ENCODE measurements at places on chromosomes 3 and 15. TPM values are rescaled to one million over a fixed set of nuclear protein-coding genes. Genes with fewer than 3 reads are reported as not detected.

GRCh38 chr3:188581792-188582191 is 427.8 kb downstream of the LPP start:
- no peak for DNase-seq

DNA sequence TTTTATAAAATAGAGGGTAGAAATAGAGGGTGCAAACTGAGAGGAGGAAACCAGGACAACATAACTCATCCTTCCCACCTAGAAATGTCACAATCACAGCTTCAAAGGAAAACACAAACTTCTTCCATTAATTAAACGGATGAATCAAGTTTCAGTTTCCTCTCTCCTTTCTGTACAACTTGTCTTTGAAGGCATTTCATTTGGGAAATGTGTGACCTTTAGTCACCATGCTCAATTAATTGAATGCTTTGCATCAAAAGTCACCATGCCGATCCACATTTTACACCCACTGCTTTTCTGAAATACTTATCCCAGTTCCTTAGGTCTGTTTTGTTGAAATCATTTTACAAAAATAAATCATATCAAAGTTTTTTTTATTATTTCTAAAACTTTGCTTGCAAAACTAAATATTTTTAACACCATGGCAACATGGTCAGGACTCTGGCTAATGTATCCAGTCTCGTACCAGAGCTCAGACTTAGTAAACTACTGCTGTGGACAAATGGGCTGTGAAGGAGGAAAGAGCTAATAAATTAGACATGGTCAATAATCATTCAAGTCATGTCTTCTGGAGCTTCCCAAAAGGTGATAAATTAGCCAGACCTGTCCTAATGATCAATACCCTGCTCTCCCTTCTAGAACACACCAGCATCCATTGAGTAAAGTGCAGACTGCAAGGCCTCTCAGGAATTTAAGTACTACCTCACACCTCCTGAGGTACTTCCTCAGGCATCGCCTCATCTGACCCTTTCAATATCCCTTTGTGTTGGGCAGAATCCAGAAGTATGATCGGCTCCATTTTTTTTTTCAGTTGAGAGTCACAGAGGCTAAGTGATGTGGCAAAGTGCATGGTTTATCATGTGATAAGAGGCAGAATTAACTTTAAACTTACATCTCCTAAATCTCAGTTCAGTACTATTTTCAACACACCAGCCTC is 161.3 kb downstream of the GREM1 start:
- no peak for DNase-seq

DNA sequence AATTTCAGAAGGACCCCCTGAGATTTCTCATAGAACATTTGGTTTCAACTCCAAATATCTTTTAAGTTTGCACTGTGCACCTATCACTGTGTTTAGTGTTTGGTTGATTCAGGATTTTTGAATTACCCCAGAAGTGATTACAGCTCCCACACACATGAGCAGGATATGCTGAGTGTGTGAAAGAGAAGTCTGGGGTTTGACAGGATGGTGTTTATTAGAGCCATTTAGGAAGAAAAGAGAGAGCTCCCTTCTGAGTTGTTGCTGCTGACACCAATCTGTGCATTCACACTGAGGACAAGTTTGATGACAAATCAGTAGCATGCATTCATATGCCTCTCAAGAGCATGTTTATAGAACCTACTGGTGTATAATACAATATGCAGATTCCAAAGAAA is 118.1 kb downstream of the RPL22L1 start:
- DNase-seq, result no peak

TMEM44 gene
- 30.3 TPM for total RNA-seq

SPESP1 gene
- not detected for total RNA-seq

- DNase-seq, result no peak
Observed at GRCh38 chr3:89405176-89405575, 297.8 kb downstream of the EPHA3 start.

DNA sequence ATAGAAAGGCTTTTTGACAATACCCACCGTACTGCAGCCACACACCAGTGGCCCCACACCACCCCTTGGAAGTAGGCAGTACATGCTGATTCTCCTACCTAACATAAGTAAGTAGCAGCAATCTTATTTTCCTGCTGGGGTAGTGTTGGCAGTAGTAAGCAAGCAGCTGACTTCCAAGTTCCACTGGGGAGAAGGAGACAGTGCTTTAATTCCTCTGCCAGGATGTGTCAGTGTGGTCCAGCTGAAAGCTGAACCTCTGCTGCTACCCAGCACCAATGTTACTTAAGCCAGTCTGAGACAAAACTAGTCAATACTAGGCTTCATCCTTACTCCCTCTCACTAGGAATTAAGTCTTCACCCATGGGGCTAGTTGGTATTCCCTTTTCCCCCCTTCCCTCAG is 74.7 kb downstream of the DZIP3 start:
- DNase-seq, result no peak

ITGA11 gene
- total RNA-seq, result not detected

- DNase-seq, result no peak
Observed at GRCh38 chr3:143001034-143001368, 369 bp upstream of the U2SURP start.

FES gene
- total RNA-seq, result 5.3 TPM

SLC6A20 gene
- 0.89 TPM for total RNA-seq

ADAMTS9 gene
- total RNA-seq, result 0.05 TPM

KLF15 gene
- total RNA-seq, result 3.3 TPM

SLC7A14 gene
- not detected for total RNA-seq

DNA sequence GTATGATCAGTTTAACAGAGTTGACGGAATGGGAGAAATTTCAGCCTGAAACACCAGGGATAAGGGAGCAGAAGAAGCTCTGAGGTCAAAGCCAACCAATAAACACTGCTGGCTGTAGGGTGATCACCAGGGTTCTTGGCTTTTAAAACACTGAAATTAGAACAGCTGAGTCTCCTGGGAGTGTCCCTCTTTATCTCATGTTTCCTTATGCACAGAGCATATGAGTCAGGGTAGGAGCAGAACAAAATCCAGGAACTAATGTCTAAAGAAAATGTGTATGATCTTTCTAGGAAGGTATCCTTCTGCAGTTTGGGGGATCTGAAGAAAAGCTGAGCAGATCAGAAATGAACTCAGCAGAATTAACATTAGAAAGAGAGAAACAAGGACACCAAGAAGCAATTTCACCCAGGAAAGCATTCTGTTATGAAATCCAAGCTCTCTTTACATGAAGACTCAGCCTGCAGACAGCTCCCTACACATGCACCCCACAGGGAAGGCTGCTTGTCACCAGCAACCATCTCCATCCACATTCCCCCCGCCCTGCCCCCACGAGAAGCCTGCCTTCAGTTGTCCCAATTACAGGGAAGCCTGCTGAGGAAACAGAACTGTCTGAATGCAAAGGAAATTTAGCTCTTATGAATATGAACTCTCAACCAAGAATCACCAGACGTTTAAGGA is 469.7 kb downstream of the PDCD6IP start:
- DNase-seq, result no peak

GRCh38 chr3:38311941-38312340 is 29.8 kb downstream of the SLC22A14 start:
- no peak for DNase-seq

DNA sequence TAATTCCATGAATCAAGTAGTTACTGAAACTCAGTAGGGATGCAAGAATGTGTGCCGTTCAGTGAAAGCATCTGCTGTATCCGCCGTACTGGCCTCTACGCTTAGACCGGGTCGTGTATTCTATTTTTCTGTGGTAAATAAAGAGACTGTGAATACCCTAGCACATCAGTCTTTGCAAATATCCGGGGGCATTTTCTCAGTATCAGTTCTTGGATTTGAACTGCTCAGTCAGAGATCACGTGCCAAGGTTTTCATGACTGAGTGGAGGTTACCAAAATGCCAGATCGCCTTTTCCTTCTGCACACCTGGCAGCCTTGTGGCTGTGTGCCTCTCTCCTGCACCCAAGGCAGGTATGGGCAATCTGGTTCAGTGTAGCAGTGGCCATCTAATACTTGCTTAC is 377.0 kb downstream of the OCA2 start:
- no peak for DNase-seq

- DNase-seq, result no peak
Observed at GRCh38 chr3:147832611-147833010, 423.4 kb downstream of the ZIC1 start.

FHIT gene
- total RNA-seq, result 20.1 TPM

GRCh38 chr3:105728771-105729312 is 140.0 kb downstream of the CBLB start:
- DNase-seq, result no peak

- DNase-seq, result no peak
Observed at GRCh38 chr3:80213086-80213485, 445.3 kb upstream of the ROBO1 start.

TTC21A gene
- total RNA-seq, result 5.6 TPM

GRCh38 chr15:84793431-84794161 is 23.6 kb upstream of the ALPK3 start:
- DNase-seq, result no peak

RHOA gene
- 497 TPM for total RNA-seq

- DNase-seq, result no peak
Observed at GRCh38 chr3:102410616-102411015, 24.2 kb upstream of the ZPLD1 start.

STX19 gene
- total RNA-seq, result not detected

IGSF10 gene
- 0.02 TPM for total RNA-seq

DNA sequence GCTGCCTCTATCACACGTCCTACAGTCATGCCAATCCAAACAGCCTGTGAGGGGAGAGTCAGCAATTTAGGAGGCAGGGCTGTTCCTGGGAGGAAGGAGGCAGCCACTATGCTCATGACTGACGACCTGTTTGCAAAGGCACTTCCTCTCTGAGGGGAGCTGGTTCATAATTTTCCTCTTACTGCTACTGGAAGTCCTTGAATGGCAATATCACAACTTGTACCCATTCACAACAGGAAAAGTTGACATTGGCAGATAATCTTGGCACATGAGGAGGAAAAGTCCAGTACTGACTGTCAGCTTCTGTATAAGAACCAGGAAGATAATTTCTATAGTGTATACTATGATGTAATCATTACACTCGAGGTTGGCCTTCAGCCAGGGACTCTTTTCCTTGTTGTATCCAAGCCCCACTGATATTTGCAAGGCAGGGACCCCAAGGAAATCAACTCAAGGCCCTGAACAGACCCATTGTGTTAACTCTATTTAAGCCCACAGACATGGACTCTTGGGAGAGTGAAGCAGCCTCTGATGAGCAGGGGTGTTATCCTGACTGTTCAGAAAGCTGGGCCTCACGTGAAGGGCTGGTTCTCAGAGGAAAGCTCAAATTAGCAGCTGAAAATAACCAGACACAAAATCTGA is 267.3 kb upstream of the ADAMTS9 start:
- DNase-seq, result no peak
